NCI-H1694 (cell line): ENCODE measurements at places on chromosomes 13 and 19.
A peak's percentile ranks its signal among the peaks of the same experiment; 100 is the strongest.

- no peak for DNase-seq
Measured at GRCh38 chr13:98461486-98462240, 115.2 kb downstream of the STK24 start.

DNA sequence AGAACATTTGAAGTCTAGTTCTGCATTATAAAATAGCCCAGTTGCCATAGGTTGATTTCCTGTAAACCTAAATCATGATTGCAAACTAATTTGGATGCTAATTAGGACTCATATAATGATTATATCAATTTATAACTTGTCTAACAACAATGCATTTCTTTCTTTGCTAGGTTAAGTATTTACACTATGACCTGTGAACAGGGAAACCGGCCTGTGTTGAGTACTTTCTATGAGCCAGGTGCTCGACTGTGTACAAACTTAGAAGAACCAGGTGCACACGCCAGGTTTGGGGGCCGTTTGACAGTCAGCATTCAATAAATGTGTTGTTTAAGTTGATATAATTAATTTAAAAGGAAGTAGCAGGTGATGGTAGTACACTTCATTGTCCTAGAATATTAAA is 203.1 kb downstream of the TM9SF2 start:
- DNase-seq = no peak

GRCh38 chr13:38376546-38376945 is 26.9 kb downstream of the UFM1 start:
- DNase-seq = no peak

DNA sequence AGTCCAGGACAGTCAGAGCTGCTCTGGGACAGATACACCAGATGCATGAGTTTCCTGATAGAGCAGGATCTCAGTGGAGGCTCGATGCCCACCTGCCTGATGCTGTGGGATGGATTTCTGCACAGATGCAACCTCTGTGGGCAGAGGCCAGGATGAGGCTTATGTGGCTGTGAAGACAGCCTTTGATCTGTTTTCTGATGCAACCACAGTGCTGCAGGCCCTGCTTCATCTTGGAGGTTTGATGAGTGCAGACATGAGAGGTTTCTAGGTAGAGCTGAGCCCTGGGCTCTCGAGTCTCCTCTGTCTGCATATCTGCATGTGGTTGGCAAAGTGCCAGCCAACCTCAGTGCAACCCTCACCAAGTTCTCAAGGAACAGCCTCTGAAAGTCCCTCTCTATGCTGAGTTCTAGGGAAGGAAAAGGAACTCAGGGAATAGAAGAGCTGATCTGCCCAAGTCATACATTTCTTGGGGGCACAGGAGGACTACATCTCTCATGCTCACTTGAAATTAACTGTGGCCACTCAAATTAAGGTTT is 23.1 kb upstream of the TSHZ3 start:
- DNase-seq = no peak

GRCh38 chr13:41823476-41823875 is 137.4 kb downstream of the VWA8 start:
- no peak for DNase-seq

GRCh38 chr13:99995589-99996380 is 14.2 kb downstream of the ZIC2 start:
- DNase-seq = no peak

- no peak for DNase-seq
Measured at GRCh38 chr19:7933828-7934725, 8.1 kb upstream of the CTXN1 start.

- no peak for DNase-seq
Measured at GRCh38 chr13:111943229-111943795, 123.6 kb upstream of the SOX1 start.

- no peak for DNase-seq
Measured at GRCh38 chr19:34994286-34994642, 5.9 kb upstream of the GRAMD1A start.

- DNase-seq = no peak
Measured at GRCh38 chr13:78105656-78106055, 187.0 kb upstream of the EDNRB start.

- no peak for DNase-seq
Measured at GRCh38 chr19:55477905-55478304, 1.5 kb downstream of the ZNF628 start.

GRCh38 chr19:41621654-41622053 is 5.2 kb downstream of the CEACAM4 start:
- DNase-seq = no peak

DNA sequence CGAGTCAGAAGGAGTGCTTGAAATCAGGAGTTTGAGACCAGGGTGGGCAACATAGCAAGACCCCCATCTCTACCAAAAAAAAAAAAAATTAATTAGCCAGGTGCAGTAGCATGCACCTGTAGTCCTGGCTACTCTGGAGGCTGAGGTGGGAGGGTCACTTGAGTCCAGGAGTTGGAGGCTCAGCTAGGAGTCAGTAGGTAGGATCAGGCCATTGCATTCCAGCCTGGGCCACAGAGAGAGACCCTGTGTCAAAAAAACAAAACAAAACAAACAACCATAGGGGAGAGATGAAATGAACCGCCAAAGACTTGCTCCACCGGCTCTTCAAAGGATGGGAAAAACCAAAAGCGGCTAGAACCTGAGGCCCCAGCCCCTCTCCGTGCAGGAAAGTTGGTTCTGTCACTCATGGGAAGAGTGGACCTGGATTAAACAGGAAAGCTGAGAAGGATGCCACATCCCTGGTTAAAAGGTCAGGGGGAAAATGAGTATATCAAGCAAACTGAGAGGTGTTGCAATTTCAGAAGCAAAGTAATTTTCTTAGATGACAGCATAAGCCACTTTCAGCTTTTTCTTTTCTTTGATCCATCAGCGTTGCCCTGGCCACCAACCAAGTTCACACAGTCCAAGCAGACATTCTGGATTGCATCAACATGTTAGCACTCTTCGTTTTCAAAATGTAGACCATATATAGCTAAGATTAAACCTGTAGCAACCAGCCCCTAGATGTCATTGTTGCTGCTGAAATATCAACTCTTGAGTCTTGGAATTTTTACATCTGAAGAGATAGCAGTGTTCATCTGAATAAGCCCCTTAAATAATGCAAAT is 8.9 kb upstream of the ZNF507 start:
- no peak for DNase-seq

DNA sequence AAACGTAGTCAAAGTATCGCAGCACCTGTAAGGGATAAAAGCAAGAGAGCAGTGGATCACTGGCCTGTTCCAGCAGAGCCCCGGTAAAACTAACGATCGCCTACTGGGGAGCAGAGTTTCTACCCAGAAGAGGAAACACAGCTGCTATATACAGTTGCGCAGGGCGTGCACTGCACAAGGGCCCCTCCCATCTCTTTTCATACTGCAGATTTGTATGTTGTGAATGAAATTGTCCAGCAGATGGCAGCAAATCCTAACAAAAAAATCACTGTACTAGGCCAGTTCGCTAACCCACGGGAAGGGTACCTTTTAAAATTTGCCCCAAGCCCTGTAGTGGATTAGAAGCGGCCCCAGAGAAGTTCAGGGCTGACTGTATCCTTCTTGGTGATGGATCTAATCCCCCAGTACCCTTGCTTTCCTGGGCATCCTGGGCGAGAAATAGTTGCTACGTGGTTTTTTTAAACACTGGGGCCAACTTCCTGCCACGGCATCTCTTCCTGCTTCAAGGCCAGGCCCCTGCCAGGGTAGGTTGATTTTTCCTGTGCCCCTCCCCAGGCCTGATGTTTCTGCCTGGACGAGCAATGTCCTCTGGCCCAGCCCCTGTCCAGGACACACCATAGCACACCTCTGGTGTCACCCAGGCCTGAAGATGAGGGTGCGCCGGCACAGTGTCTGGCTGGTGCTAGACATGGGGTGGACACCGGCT is 127.0 kb downstream of the IER2 start:
- peak; percentile 71 for DNase-seq

GRCh38 chr13:38661010-38661675 is 25.7 kb upstream of the FREM2 start:
- no peak for DNase-seq

DNA sequence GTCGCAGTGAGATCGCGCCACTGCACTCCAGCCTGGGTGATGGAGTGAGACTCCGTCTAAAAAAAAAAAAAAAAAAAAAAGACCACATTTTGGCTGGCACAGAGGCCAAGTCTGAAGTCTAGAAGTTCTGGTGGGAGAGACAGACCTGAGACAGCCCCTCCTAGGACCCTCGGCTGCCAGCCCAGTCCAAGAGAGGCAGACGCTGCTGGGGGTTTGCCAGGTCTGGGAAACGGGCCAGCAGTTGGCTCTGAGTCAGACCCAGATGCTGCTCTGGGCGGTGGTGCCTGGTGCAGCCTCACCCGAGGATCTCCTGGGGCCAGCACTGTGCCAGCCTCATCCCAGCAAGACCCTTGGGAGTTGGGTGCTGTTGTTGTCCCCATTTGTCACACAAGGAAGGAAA is 5.8 kb downstream of the FCHO1 start:
- DNase-seq = peak; percentile 89

- DNase-seq = no peak
Measured at GRCh38 chr19:46849610-46850009, 1.0 kb downstream of the AP2S1 start.

- DNase-seq = no peak
Measured at GRCh38 chr13:42891591-42891990, 100.5 kb downstream of the EPSTI1 start.

GRCh38 chr19:33278403-33279269 is 23.7 kb downstream of the CEBPA start:
- no peak for DNase-seq

DNA sequence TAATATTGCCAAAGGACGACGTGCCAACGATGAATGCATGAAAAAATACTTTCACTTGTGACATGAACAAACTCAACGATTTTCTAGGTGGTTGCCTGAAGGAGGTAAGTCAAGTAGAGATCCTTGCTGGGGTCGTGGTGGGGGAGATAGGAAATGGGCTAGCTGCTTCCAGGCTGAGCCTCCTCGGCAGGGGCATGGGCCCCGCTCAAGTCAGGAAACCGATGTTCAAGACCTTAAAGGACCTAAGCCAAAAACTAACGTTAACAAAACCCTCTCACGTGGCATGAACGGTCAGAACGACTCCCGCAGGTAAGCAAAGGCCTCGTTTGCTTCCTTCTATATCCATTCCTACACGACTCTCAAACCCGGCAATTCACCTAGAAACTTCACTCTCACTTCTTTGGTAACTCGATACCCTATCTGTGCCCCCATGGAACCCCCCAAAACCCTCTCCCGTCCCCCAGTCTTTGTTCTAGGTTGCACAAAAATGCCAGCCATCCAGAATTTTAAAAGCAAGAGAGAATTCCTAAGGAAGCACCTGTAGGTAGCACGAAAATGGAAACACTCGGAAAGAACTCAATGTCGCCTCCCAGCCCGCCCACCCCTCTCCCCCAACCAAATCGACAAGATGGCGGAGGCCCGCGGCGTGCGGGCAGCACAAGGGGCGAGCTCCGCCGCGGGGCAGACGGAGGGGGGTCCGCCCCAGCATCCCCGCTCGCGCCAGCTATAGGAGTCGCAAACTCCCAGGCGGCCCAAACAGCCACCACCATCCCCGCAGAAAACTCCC is 13.6 kb downstream of the ACP4 start:
- no peak for DNase-seq

DNA sequence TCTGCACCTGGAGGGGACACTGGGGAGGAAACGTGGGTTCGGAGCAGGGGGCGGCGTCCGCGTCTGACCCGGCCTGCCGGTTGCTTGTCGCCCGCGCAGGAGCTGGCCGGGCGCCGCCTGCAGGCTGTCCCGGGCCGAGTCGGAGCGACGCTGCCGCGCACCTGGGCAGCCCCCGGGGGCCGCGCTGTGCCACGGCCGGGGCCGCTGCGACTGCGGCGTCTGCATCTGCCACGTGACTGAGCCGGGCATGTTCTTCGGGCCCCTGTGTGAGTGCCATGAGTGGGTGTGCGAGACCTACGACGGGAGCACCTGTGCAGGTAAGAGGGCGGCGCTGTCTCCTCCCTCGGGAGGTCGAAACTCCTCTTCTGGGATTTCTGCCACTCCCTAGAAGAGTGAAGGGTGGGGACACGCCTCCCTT is 1.3 kb downstream of the ITGBL1 start:
- no peak for DNase-seq

GRCh38 chr19:17393914-17394313 is at the start of gene CCDC194:
Gene CCDC194, minus strand, starts transcription at chr19:17394196. Its CDS starts 38 bp downstream, at chr19:17394158.
- DNase-seq = no peak

- DNase-seq = no peak
Measured at GRCh38 chr13:79508224-79508961, 27.4 kb downstream of the NDFIP2 start.

DNA sequence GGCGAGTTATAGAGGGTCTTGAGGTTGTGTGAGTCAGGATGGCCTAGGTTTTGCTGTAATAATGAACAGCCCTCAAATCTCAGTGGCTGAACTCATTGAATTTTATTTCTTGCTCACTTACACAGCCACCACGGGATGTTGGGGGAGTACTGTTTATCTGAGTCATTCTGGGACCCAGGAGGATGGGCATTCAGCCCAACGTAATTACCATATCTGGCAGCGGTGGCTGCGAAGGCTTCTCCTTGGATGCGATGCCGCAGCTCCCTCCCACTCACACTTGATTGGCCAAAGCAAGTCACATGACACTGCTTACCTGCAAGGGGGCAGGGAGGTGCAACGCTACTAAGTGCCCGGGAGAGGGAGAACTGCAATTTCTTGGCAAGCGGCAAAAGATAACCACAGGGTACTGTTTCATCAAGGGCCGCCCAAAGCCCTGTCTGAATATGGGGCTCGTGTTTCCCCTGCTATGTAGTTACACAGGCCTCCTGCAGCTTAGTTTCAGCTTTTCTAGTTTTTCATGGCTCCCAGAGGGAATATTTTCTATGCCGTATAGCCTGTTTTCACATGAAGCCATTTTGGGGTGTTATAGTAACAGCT is 19.9 kb downstream of the ZSWIM9 start:
- no peak for DNase-seq

- no peak for DNase-seq
Measured at GRCh38 chr19:50796128-50796633, 6.0 kb downstream of the ACP4 start.

GRCh38 chr19:19227217-19227616 is 15.5 kb downstream of the NCAN start:
- DNase-seq = no peak

- DNase-seq = no peak
Measured at GRCh38 chr19:56508290-56508778, 679 bp downstream of the ZNF471 start.

DNA sequence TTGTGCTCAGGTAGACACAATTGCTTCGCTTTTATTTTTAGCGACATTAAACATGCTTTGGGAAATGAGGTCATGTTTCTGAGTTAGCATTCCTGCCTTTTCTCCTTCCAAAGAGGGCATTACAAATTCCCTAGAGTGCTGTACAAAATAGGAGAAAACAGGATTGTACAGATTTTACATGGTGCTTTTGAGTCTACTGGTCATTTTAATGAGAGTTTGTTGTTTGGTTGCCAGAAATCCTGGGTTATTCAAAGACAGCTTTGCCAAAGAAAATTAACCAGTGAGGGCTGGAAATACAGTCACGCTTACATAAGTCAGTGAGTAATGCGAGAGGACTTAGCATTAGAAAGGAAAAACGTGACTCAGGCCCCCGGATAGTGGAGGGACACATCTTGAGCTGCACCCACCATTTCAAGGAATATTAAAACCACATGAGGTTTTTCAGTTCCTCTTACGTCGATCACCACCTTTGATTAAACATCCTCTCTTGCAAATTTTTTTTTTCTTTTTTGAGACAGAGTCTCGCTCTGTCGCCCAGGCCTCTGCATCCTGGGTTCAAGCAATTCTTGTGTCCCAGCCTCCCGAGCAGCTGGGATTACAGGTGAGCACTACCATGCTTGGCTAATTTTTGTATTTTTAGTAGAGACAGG is 55.4 kb downstream of the SACS start:
- no peak for DNase-seq

GRCh38 chr13:41919741-41920487 is 41.0 kb downstream of the VWA8 start:
- no peak for DNase-seq
